ENCODE measurements at places on chromosomes 4 and X. TPM values are rescaled to one million over a fixed set of nuclear protein-coding genes. Genes with fewer than 3 reads are reported as not detected.

Gene NPY5R
- total RNA-seq = 3.0 TPM

DNA sequence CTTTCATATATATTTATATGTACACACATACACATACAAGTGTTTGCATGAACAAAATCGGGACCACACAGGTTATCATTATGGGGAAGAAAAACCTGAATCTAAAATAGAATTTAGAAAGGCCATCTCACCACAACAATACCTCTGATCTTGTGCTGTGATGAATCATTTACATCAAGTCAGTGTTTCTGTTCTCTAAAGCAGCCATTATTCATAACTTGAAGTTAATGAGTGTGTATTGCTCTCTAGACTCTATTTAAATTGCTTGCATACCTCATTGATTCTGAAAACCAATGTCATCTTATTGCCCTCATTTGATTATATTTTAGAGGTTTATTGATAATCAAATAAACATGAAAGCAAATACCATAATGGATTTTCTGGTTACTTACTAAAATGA, 71.6 kb downstream of the FAM114A1 start:
- H3K27me3 ChIP-seq = no peaks in the 10 kb centered on the region
- H3K4me3 ChIP-seq = no peak overlapping the region
- no peak for DNase-seq
- H3K36me3 ChIP-seq = peaks cover 20% of the 10 kb centered on the region

DNA sequence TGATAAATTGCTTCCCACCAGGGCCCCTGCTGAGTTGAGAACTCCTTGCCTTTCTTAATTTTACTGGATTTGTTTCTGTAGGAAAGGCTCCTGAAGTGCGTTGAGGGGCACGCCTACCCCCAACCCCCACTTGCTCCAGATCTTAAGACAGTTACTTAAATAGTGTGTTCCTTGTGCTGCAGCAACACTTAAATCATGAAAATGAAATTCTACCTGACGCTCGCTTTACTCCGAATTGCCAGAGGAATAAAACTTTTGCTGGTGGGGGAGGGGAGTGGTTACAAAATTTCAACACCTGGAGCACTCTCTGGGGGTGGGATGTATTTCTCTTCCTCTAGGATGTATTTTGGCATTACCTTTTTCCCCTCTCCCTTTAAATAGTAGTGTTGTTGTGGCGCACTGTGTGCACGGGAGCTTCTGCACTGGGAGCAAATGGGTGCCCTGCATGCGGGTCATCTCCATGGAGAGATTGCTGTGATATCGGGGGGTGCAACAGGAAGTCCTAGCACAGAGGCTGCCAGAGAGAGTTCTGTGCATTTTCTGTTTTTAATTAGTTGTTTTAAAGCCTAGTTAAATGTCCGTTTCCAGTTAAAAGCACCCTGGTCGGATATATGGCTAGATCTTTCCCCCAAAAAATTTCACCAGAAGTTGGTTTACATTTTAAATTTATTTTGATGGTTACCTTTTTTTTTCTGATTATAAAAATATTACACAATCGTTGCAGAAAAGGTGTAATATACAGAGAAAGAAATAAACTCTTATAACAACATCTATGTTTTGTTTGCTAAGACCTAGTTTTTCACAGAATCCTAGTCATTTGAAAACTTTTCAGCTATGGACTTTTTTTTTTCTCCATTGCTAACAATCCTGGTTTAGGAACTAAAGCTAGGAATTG, 207.7 kb downstream of the SOWAHB start:
- H3K27ac ChIP-seq = peak overlapping the region; percentile 77
- H3K36me3 ChIP-seq = no peaks in the 10 kb centered on the region
- DNase-seq = no peak

GRCh38 chr4:14379183-14379582, 623.1 kb upstream of the CPEB2 start:
- DNase-seq = no peak
- no peaks in the 10 kb centered on the region for H3K27me3 ChIP-seq
- H3K27ac ChIP-seq = no peak overlapping the region
- H3K4me1 ChIP-seq = no peaks in the 10 kb centered on the region

GRCh38 chr4:141636771-141637460, 533 bp downstream of the IL15 start:
- no peaks in the 10 kb centered on the region for H3K27me3 ChIP-seq
- no peaks in the 10 kb centered on the region for H3K4me1 ChIP-seq
- peak overlapping the region; percentile 97 for H3K4me3 ChIP-seq
- no peaks in the 10 kb centered on the region for H3K36me3 ChIP-seq
- DNase-seq = peak; percentile 65

DNA sequence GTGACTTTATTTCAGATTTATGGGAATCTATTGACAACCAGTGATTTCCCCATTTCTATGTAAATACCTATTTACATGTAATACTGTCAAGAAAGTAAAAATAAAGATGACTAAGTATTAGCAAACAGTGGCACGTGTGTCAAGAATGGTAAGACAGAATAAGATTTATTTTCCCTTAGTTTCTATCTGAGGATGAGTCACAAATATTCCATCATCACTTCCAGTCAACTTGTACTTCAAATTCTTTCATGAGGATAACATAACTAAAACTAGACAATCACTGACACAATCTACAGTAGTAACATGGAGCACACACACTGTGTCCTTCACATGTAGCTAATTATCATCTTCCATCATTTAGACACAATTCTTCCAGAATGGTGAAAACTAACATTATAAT, 625.3 kb upstream of the PCDH7 start:
- H3K4me1 ChIP-seq = no peaks in the 10 kb centered on the region
- no peak for DNase-seq
- H3K27me3 ChIP-seq = no peaks in the 10 kb centered on the region
- no peak overlapping the region for H3K4me3 ChIP-seq

Gene DMP1
- total RNA-seq = 0.16 TPM

DNA sequence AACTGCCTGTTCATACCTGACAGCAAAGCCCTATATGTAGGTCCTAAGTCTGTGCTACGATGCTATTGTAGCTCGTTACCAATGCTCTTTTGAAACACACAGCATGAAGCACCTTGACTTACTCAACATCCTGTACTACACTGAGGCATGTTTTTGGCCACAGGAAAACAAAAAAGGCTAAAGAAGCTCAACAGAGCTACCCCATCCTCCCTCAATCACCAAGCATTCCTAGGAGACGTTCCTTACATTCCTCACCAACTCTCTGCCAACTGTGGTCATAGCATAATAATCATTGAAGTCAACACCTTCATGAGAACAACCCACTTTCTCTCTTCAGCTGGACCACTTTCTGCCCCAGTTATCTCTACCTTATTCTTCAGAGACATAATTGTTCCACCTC, 73.7 kb upstream of the SLC25A43 start:
- DNase-seq = no peak
- no peaks in the 10 kb centered on the region for H3K36me3 ChIP-seq
- no peaks in the 10 kb centered on the region for H3K27me3 ChIP-seq
- H3K4me1 ChIP-seq = no peaks in the 10 kb centered on the region
- H3K27ac ChIP-seq = no peak overlapping the region

DNA sequence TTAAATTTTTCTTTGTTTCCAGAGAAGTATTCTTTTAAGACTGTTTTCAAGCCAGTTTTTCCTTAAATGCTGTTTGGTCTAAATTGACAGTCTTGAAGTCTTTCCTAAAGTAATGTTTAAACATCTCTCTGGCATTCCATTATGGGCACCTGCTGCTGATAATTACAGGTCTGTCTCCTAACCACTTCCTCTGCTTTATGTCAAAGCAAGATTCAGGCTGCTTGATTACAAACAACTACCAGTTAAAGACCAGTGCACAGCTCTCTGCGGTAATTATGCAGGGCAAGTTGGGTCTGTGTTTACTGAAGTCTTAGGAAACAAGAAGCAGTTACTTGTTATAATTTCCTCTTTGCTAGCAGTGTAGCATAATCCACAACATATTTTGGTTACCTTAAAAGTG, 17.6 kb downstream of the UNC5C start:
- H3K27me3 ChIP-seq = no peaks in the 10 kb centered on the region
- H3K4me3 ChIP-seq = no peak overlapping the region
- no peak for DNase-seq
- no peaks in the 10 kb centered on the region for H3K4me1 ChIP-seq

DNA sequence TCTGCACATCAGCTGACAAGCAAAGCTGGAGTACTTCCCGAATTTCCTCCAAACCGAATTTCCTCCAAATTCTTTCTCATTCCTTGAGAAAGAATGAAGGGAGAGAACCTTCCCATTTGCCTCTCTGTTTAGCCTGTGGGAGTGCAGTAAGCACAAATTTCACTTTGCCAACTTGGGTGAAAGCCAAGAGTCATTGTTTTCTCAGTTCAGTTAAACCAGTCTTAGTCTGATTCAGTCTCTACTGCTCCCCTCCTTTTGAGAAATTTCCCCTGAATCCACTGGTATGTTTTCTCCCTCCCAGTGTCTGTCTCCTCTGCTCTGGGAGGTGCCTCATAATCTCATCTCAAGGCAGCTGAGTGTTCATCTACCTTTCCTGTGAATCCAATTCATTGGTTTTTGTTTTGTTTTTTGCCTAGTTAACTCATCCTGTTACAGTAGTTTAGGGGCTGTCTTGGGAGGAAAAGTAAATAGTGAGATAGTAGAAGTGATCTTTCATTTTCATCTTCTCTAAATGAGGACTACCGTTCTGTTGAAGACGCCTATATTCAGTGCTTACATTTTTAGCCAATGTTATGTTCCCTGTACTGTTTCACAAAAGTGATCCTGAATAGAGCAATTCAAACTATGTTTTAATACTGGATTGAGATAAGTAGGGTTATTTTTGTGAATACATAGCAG, 49.0 kb downstream of the SYTL5 start:
- H3K4me1 ChIP-seq = no peaks in the 10 kb centered on the region
- H3K27ac ChIP-seq = no peak overlapping the region
- H3K4me3 ChIP-seq = no peak overlapping the region
- H3K27me3 ChIP-seq = no peaks in the 10 kb centered on the region
